ENCODE measurements at places on chromosomes 13 and 19.
A peak's percentile ranks its signal among the peaks of the same experiment; 100 is the strongest.

DNA sequence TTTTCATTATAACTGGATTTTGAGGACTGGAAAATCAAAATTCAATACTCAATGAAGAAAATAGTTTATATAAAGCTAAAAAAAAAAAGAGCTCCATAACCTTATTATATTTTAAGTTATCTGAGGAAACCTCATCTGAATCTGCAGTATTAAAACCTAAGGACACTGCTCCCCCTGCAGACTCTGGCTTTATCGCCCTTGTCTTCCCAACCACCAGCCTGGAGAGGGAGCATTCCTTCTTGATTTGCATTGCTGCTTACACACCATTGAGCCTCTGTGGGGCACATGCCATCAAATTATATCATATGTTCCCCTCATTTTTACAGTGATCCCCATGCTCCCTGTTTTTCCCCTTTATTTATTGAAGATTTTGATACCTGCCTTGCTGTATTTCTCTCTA lies 871.4 kb upstream of the GPC6 start:
- peak; percentile 77 for DNase-seq

GRCh38 chr13:70623239-70623638 lies 515.0 kb upstream of the KLHL1 start:
- peak; percentile 31 for DNase-seq

GRCh38 chr13:73898276-73898675 lies 235.9 kb downstream of the KLF12 start:
- DNase-seq: no peak

DNA sequence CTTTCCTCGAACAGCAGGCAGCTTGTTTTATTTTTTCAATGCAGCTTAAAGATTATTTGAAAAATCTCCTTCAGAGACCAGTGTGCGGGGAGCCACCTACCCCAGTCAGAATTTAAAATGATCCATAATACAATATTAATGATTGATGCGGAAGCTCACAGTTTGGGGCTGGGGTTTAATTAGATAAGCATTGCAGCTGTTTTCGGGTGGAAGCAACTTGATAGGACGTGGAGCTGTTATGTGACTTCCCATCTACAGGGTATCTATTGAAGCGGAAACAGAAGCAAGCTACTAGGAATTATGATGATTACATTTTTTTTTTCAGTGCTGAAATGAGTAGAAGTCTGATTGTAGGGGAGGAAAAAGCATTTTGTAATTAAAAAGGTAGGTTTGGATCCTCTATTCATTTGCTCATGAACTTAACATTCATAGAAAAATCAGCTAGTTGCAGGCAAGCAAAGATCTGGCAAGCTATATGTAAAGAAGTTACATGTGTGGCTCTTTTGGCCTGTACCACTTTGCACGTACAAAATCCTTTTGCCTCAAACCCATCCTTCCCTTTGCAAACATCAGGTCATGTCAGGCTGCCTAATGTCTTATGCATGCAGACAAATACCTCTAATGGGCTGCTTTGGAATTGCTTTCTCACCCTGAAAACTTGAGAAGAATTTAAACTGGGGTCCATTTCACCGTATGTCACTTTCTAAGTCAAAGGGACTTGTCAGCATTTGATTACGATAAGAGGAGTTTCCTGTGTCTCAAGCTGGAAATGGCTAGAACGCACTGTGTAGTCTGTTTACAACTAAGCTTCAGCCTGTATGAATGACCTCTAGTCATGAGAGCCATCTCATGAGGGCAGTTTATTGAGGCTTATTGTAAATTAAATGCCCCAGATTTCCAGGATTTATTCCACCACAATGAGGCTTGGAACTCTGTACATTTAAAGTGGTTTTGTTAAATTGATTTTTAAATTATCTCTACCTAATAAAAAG lies 267.1 kb upstream of the TMTC4 start:
- DNase-seq: no peak

DNA sequence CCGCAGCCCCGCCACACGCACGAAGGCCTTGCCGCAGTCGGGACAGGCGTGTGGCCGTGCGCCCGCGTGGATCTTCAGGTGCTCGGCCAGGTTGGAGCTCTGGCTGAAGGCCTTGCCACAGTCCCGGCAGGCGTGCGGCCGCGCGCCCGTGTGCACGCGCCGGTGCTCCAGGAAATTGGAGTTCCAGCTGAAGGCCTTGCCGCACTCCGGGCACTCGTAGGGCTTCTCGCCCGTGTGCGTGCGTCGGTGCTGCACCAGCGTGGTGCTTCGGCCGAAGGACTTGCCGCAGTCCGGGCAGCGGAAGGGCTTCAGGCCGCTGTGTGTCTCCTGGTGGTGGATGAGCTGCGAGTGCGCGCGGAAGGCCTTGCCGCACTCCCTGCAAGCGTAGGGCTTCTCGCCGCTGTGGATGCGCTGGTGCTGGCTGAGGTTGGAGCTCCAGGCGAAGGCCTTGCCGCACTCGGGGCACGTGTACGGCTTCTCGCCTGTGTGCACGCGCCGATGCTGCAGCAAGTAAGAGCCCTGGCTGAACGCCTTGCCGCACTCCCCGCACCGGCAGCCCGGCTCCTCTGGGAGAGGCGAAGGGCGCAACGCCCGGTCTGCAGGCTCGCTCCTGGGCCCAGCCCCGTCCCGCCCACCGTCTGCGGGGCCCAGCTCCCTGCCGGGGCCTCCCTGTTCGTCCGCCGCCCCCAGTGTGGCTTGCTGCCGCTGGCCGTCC lies 3.6 kb upstream of the A1BG start:
- peak; percentile 38 for DNase-seq

GRCh38 chr13:50932091-50932490 lies 22.5 kb downstream of the RNASEH2B start:
- DNase-seq: no peak

DNA sequence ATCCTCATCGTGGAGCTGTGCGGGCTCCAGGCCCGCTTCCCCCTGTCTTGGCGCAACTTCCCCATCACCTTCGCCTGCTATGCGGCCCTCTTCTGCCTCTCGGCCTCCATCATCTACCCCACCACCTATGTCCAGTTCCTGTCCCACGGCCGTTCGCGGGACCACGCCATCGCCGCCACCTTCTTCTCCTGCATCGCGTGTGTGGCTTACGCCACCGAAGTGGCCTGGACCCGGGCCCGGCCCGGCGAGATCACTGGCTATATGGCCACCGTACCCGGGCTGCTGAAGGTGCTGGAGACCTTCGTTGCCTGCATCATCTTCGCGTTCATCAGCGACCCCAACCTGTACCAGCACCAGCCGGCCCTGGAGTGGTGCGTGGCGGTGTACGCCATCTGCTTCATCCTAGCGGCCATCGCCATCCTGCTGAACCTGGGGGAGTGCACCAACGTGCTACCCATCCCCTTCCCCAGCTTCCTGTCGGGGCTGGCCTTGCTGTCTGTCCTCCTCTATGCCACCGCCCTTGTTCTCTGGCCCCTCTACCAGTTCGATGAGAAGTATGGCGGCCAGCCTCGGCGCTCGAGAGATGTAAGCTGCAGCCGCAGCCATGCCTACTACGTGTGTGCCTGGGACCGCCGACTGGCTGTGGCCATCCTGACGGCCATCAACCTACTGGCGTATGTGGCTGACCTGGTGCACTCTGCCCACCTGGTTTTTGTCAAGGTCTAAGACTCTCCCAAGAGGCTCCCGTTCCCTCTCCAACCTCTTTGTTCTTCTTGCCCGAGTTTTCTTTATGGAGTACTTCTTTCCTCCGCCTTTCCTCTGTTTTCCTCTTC lies 6.3 kb downstream of the MYADM start:
- DNase-seq: no peak

DNA sequence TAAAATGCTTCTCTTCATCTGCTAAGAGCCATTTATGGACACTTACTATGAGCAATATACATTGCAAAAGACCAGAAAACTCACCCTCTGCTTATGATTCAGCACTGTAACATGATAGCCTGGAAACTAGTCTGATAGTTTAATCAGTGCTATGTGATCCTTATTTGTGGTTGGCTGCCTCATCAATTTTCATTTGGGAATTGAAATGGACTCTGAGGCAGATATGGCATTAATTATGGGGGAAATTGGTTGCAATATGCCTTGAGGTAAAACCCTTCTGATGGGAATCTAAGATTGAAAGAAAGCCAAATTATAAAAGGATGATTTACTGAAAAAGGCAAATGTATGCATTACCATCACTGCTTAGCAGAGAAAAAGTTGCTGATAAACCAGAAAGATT lies 33.5 kb downstream of the FAM216B start:
- peak; percentile 77 for DNase-seq

DNA sequence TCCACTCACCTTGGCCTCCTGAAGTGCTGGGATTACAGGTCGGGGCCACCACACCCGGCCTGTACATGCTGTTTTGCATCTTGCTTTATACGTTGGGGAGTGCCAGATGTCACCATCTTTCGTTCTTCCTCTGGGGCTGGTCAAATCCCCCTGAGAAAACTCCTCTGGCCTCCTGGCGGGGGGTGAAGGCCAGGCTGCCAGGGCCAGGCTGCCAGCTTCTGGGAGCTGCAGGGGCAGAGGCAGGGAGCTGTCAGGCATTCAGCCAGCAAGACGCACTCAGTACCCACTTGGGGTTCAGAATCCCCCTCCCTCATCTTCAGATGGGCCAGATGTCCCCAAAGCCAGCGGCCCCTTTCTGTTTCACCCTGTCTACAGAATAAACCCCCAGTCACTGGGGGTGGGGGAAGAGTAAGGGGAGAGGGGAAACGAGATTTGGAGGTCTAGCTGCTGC lies 16.1 kb downstream of the ZSWIM9 start:
- DNase-seq: no peak

DNA sequence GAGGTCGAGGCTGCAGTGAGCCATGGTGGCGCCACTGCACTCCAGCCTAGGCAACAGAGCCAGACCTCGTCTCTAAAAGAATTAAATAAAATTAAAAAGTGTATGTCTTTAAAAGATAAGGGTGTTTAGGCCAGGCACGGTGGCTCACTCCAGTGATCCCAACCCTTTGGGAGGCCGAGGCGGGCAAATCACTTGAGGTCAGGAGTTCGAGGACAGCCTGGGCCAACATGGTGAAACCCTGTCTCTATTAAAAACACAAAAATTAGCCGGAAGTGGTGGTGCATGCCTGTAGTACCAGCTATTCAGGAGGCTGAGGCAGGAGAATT lies 7.5 kb upstream of the SDHAF1 start:
- DNase-seq: no peak

- peak; percentile 21 for DNase-seq
Measured at GRCh38 chr13:74026753-74027152, 107.5 kb downstream of the KLF12 start.

DNA sequence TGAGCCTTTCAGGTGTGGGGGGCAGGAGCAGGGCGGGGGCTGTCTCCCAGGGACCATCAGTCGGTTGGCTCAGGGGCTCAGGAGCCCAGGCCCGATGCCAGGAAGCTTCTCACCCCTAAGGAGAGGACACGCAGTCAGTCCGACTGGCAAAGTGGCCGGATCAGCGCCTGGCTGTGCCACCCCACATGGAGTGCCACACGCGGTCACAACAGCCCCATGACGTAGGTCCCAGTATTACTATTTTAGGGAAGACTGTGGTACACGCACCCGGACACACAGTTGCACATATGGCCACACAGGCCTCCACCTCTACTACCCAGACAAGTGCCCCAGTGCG lies 29.3 kb upstream of the GRTP1 start:
- no peak for DNase-seq

Data from cardiac fibroblast (primary cell).